Activated gamma-delta T cell treated with anti-CD3 and anti-CD28 coated beads, Interleukin-2, amount 50 U/mL, for 16 hours (primary cell): ENCODE measurements at places on chromosomes 6 and 20.

GRCh38 chr6:134288538-134289203 lies 29.2 kb downstream of the SGK1 start:
- DNase-seq = no peak

GRCh38 chr6:16818992-16819626 lies 57.8 kb upstream of the ATXN1 start:
- no peak for DNase-seq

GRCh38 chr6:167998215-167998614 lies 744 bp downstream of the KIF25 start:
- DNase-seq = no peak

GRCh38 chr6:57147401-57147800 lies 24.7 kb upstream of the BAG2 start:
- no peak for DNase-seq

DNA sequence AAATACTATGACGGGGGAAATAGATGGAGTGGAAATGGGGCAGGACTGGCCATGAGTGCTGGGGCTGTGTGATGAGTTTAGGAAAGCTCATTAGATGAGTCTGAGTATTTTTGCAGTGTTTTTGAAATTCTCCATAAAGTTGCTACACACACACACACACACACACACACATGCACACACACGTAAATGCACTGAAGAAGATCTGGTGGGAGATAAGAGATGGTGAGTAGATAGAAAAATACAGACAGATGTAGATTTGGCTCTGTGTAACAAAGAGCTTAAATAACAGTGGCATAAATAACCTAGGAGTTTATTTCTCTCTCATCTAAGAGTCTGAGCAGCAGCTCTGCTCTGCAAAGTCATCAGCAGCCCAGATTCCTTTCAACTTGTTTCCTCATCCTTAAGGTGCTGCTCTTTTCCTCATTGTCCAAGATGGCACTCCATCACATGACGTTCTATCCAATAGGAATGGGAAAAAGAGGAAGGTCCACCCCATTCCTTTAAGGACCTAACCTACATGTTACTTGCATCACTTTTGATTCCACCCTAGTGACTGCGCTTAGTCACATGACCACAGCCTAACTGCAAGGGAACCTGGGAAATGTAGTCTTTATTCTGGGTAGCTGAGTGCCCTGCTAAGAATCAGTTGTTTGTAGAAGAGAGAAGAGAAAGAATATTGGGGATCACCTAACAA lies 76.4 kb downstream of the EYA2 start:
- DNase-seq = no peak

DNA sequence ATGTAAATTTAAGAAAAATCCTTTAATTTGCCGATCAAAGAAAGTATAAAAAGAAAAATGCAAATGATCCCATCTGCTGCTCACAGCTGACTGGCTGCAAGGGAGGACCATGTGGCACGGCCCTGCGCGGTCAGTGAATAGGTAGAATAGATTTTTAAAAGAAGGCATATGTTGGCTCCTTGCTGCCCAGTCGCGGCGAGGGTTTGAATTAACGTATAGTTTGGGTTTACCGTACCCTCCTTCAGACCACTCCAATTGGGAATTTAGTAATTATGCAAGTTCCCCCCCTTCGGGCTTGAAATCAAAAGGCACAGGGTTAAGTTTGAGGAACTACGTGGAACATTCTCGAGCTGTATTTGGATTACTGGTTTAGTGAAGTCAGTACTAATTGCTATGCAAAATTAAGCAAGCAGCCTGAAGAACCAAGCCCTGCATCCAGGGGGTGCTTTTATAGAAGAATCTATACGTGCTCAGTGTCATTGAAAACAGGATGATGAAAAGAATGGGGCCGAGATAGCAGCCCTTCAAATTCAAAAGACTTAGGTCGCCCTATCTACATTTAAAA lies 1.1 kb upstream of the BEND3 start:
- DNase-seq = no peak
